Activated CD8-positive, alpha-beta memory T cell treated with anti-CD3 and anti-CD28 coated beads, Interleukin-2, amount 50 U/mL, for 48 hours (primary cell): ENCODE measurements at places on chromosomes 11 and 22.
A peak's percentile ranks its signal among the peaks of the same experiment; 100 is the strongest.

DNA sequence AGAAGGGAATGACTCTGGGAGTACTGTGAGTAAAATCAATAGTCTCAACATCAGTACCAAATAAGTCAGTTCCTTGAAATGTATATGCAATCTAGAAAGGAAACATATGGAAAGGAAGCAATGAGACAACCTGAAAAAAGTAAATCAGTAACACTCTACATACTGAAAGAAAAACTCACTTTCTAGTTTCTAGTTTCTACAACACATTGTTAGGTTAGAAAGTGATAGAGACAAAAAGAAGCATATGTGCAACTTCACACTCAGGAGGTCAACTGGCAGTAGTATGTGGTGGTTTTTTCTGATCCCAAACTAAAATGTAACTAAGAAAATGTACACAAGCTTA, 156.5 kb upstream of the SOX6 start:
- DNase-seq: no peak

DNA sequence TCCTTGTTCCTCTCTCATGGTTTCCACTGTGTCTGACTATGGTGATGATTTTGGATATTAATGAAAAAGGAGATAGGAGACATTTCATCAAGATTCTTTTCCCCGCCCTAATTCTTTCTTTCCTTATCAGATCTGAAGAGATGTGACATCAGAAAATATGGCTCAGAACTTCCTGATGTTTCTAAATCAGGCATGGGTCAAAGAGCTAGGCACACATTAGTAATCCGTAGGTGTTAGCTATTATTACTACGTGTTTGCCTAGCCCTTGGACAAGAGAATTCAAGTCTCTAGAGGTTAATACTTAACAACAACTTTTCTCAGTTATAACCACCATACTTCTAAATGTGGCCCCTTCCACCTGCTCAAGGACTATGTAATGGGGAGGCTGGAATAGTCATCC, 5.8 kb downstream of the JOSD1 start:
- DNase-seq: no peak

GRCh38 chr11:132096132-132096825, 725.9 kb downstream of the NTM start:
- DNase-seq: no peak

- DNase-seq: no peak
Measured at GRCh38 chr11:10659339-10660216, 34.0 kb downstream of the IRAG1 start.

DNA sequence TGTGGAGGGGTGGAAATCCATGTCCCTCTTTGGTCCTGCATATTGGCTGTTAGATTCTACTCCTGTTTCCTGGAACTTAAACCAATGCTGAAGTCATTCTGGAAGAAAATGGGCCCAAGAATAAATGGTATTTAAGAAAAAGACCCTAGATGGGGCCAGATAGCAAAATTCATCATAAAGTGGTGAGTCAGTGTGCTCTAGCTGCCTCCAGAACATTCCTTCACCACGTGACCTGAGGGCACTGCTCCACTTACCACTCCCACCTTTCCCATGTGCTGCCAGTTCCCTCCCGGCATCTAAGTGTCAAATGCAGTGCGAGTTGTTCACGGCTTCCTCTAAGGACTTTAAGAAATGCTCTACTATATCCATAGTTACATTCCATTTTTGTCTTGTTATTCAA, 30.9 kb upstream of the NAP1L4 start:
- DNase-seq: no peak

DNA sequence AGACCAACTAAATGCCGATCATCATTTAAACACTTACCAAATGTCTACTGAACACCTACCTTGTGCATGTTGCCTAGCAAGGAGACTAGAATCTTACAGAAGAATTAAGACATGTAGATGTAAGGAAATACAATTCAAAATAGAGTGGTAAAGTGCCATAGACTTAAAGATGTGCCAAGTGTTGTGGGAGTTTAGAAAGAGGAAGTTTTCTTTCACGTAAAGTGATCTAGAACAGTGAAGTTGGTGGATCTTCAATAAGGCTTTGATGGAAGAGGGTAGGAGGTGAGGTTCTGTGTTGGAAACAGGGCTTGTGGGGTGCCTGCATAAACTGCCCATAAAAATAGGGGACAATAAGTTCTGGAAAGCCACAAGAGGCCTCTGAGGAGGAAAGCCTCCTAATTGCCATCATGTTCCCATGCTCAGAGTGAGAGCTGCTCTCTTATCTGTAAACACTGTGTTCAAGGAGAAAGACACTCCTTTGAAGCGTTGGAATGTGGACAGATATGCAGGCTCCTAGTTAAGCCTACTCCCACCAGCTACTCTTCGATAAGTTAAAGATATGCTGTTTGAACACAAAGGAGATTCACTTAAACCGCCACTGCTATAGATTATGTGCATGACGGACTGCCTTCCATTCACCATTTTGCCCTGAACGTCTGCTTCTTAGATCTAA, 66.7 kb downstream of the HSD17B12 start:
- DNase-seq: no peak

- no peak for DNase-seq
Measured at GRCh38 chr22:44147008-44147645, 33.6 kb upstream of the PARVG start.

DNA sequence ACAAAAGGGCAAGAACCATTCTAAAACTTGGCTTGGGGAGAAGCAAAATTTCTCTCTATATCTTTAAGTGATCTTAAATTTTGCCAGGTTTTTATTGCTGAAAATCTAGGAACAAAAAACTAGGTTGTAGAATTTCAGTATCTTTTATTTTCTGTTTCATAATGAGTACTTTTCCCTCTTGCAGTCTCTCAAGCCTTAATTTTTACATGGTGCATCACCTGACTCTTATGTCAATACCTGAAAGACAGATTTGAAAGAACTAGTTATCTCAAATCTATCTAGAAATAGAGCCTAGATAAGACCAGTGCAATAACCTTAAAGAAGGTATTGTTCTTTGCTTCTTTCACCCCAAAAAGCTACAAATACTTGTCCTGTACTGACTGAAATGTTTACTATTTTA, 122.1 kb downstream of the TRIM44 start:
- DNase-seq: no peak

- DNase-seq: no peak
Measured at GRCh38 chr22:19713650-19714311, 522 bp upstream of the SEPTIN5 start.

GRCh38 chr22:42693055-42693762, 27.5 kb downstream of the A4GALT start:
- no peak for DNase-seq

- DNase-seq: no peak
Measured at GRCh38 chr11:59284773-59285129, 72.0 kb upstream of the MPEG1 start.

- no peak for DNase-seq
Measured at GRCh38 chr11:13672576-13673210, 4.2 kb downstream of the FAR1 start.

GRCh38 chr22:48827904-48828555, 999.6 kb downstream of the BRD1 start:
- DNase-seq: peak; percentile 29

DNA sequence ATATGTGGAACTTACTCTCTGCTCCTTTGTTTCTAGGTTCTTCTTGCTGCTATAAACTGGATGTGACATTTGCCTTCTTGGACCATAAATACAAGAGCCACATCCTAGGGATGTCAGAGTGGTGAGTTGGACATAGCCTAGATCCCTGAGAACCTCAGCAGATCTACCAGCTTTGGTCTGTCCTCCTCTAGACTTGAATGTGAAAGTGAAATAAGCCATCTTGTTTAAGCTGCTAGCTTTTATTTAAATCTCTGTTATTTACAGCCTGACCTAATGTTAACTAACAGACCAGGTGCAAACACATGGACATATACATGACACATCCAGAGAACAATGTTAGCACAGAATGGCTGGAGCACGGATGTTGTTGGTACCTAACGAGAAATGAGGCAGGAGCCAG, 36.0 kb downstream of the SLN start:
- no peak for DNase-seq

DNA sequence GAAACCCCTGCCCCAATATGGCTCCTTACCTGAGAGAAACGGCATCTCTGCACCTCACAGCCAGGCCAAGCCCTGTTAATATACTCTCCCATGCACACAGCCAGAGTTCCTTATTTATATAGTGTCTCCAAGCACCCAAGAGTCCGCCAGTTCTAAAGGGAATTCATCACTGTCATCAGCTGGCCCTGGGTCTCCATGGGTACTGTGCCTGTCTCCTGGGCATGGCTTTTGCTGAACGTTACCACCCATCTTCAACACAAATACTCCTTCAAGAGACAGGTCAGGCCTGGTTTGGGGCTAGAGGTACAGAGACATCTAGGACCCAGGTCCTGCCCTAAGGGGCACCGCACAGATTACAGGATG, 1.6 kb upstream of the ATG16L2 start:
- DNase-seq: no peak

DNA sequence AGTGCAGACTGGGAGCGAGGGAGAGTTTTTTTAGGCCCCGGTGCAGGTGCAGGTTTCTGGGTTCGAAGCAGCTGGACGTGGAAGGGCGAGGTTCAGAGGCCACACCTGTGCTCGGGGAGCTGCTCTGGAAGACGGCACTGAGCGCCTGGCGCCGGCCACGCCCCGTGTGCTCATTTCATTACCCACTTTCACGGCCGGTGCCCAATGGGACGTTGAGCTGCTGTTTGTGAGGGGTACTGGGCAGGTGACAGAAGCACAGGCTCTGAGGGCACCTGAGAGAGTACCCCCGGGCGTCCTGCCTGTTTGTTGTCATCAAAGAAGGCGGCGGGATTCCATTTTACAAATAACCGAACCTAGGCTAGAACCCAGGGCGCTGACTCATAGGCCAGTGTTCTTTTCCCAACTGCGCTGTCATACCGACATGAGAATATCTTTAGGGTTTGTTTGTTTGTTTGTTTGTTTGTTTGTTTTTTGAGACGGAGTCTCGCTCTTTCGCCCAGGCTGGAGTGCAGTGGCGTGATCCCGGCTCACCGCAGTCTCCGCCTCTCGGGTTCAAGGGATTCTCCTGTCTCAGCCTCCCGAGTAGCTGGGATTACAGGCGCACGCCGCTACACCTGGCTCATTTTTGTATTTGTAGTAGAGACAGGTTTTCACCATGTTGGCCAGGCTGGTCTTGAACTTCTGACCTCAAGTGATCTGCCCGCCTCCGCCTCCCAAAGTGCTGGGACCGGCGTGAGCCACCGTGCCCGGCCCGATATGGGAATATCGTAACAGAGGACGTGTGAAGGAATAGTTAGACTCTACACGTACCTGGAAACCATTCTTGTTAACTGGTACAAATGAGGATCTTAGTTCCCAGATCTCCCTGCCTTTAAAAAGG, 16.6 kb upstream of the SPTBN2 start:
- peak; percentile 76 for DNase-seq

- DNase-seq: peak; percentile 88
Measured at GRCh38 chr22:37162221-37163095, 12.7 kb upstream of the IL2RB start.

DNA sequence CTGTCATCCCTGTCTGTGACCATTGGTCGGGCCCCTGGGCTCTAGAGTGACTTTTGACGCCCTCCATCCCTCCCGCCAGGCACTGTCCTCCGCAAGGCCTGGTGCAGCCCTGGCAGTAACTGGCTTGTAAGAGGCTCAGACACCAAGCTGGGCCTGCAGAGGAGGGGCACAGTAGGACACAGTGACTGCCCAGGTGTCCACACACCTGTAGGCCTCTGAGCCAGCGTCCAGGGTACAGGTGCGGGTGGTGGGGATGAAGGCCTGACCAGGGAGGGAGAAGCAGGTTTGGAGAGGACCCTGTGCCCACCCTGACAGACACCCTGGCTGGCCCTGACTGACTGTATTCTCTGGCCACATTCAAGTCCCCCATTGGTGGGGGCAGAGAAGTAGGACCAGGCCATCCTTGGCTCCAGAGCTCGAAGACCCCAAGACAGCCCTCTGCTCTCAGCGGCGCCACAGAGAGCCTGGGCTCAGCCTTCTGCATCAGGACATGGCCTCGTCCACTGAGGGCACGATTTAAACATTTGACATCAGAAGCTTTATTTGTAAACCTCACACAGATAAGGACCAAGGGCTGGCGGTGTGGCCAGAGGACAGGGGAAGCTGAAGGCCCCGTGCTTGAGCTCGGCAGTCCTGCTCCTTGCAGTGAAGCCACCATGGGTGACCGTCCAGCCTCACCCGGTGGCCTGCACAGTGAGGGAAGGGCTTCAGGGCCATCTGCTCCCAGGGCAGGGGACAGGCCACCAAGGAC, 31.4 kb downstream of the PPIL2 start:
- DNase-seq: no peak

- peak; percentile 67 for DNase-seq
Measured at GRCh38 chr22:19942157-19943081, 801 bp upstream of the TXNRD2 start.

DNA sequence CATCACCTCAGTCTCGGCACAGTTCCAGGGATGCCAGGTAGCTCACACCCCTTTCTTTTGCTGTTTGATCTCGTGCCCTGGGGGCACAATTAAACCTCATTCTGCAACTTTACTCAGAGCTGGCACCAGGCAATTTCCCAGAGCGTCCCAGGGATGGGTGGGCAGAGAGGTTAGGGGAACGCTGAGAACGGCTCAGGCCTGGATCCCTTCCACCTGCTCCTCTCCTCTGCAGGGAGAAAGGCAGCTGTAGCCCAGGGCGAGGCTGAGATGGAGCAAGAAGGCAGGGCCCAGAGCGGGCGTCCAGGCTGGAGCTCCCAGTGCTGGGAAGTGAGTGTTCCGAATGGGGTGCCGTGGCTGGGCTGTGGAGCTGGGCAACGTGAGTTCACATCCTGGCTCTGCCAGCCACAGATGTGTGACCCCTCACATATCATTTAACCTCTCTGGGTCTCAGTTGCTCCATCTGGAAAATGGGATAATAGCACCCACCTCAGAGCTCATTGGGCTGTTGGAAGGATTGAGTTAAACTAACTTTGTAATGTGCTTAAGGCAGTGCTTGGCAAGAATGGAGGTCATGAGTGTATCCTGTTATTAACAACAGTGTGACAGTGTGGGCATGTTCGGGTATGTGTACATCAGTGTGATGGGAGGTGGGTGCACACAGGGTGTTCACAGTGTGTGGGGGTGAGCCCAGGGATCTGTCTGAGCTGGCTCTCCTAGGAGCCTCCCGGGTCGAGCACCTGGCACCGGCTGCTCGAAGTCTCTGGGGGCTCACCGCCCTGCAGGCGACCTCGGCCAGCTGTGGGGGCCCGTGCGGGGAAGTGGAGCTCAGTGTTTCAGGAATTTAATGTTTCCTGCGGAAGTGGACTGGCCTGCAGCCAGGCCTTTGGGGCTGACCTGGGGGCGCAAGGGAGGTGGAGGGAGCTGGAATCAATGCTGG, 15.5 kb downstream of the OTUB1 start:
- no peak for DNase-seq

DNA sequence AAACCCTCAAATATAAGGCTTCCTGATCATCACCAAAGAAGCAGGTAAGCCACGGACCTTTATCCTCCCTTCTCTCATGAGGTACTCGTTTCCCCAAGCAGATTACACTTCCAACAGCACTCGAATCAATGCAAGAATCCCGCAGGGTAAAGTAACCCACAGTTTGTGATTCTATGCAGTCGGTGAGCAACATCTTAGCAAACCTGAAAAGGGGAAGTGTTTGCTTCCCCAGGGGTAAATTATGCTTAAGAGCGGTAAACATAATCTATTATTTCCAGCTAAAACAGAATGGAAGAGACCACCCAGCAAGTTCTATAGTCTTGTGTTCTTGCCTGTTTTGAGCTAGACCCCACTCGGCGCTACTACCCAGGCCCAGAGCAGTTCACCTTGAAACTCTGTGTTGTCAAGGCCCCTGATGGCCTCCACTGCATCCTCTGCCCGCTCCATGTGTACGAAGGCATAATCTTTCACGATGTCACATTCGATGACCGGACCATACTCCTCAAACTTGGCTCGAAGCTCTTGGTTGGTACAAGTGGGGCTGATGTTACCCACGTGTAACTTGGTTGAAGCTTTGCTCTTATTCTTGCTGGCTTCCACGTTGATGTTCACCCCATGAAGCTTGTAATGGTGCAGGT, 1.3 kb downstream of the RBM4B start:
- DNase-seq: no peak
